ENCODE measurements at places on chromosomes 12 and 14. TPM values are rescaled to one million over a fixed set of nuclear protein-coding genes. Genes with fewer than 3 reads are reported as not detected.

The PNP gene
- 12.9 TPM for polyA plus RNA-seq

The CCT2 gene
- polyA plus RNA-seq: 179 TPM

DNA sequence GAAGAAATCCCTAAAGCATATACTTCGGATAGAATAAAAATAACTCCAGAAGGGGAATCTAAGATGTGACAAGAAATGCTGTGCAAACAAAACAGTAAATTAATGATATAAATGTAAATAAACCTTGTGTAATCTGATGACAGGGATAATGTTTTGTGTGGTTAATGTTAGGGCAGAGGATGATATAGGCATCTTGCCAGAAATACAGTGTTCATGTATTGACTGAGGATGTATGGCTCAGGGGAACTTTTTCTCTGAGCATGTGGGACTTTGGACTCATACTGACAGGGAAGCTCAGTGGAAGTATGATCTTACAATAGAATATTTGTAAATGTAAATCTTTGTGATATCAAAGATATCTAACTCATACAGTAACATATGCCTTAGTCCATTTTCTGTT lies 420.2 kb downstream of the TMTC2 start:
- no peak for DNase-seq

DNA sequence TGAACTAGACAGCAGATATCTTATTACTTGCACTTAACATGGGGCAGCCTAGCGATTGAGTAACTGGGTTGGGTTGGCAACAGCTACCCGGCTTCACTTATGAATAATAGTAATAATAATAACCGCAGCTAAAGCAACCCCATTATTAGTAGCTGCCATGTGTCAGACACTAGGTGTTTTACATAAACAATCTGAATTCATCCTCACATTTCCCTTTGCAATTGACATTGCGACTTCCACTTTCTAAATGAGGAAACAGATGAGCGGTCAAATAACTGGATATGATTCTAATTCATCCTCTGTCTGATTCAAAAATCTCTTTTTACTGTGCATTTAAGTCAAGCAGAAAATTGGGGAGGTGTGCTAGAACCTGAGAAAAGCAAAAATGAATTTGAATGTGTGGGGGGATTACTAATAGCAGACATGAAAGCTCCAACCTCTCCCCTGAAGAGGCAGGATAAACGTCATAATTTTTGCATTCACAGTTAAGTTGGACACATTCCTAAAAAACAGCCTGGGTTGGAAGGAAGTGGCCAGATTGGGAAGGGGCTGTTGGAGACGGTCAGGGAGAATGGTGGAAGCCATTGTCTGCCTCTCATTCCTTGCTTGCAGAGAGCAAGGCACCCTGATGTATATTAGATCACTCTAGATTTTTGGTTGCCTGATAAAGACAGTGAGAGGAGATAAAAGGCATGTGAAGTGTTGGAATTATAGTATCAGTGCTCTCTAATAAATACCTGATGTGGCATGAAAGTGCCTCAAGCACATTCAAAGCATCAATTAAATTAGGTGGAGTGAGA lies 13.1 kb downstream of the EMP1 start:
- DNase-seq: no peak

- DNase-seq: no peak
These were observed 104.0 kb upstream of the PWP1 start for GRCh38 chr12:107581619-107582015.

GRCh38 chr12:123118497-123118896 lies 32.4 kb downstream of the PITPNM2 start:
- no peak for DNase-seq

GRCh38 chr14:100895411-100895810 lies 8.1 kb downstream of the RTL1 start:
- no peak for DNase-seq

- DNase-seq: no peak
These were observed 30.6 kb upstream of the SLC38A2 start for GRCh38 chr12:46402941-46403718.

GRCh38 chr14:54498095-54498531 lies 9.3 kb upstream of the GMFB start:
- DNase-seq: no peak

The CLEC4D gene
- polyA plus RNA-seq: not detected

DNA sequence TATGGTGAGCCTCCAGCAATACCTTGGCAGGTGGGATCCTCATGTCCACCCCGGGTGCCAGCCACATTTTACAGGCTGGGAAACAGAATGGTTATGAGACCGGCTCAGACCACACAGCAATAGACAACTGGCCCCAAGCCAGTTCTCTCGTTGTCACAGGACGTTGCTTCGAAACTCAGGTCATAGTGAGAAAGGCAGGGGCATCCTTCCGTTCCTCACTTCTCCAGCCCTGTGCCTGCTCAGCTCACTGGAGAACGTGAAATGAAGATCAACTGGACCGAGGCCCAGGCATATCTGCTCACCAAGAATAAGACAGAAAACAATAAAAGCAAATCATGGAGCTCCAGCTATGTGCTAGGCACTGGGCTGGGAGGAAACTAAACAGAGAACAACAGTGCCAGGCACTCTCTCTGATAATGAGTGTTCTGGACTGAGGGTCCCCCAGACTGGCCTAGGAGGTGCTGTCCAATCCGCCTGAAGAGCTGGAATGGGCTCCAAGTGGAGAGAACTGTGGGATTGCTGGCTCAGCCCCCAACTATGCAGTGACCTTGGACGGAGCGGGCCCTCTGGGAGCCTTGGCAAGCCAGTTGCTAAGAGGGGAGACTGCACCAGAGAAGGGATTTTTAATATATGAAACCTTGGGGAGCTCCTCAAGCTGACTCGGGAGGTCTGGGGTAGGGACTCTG lies 18.8 kb upstream of the FAIM2 start:
- no peak for DNase-seq

- DNase-seq: no peak
These were observed 68.0 kb downstream of the AVPR1A start for GRCh38 chr12:63083046-63083445.

The MYH6 gene
- polyA plus RNA-seq: 6.1 TPM

The PLEK2 gene
- not detected for polyA plus RNA-seq

The GALNT16 gene
- polyA plus RNA-seq: 35.4 TPM

- no peak for DNase-seq
These were observed 163.0 kb upstream of the NUDT4 start for GRCh38 chr12:93214523-93215289.

- no peak for DNase-seq
These were observed 13.2 kb upstream of the TUBA1B start for GRCh38 chr12:49144384-49144783.

The TMCC3 gene
- polyA plus RNA-seq: 21.3 TPM

The CLEC4C gene
- polyA plus RNA-seq: not detected

- no peak for DNase-seq
These were observed 13.3 kb downstream of the PPP2R5C start for GRCh38 chr14:101774814-101775213.

- no peak for DNase-seq
These were observed 219.1 kb downstream of the RPL10L start for GRCh38 chr14:46432516-46432915.

DNA sequence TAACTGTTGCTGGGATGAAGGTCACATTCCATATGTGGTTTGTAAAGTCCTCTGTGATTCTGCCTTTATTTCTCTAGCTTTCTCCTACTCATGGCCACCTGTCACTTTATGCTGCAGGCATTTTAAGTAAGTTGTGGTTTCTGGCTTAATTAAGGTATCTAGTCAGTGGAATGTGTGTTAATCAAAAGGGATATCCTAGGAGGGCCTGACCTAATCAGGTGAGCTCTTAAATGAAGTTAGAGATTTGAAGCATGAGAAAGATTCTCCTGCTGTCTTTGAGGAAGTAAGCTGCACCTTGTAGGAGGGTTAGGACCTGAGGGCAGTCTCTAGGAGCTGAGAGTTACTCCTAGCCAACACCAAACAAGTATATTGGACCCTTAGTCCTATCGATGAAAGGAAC lies 90.3 kb downstream of the ETNK1 start:
- DNase-seq: no peak

DNA sequence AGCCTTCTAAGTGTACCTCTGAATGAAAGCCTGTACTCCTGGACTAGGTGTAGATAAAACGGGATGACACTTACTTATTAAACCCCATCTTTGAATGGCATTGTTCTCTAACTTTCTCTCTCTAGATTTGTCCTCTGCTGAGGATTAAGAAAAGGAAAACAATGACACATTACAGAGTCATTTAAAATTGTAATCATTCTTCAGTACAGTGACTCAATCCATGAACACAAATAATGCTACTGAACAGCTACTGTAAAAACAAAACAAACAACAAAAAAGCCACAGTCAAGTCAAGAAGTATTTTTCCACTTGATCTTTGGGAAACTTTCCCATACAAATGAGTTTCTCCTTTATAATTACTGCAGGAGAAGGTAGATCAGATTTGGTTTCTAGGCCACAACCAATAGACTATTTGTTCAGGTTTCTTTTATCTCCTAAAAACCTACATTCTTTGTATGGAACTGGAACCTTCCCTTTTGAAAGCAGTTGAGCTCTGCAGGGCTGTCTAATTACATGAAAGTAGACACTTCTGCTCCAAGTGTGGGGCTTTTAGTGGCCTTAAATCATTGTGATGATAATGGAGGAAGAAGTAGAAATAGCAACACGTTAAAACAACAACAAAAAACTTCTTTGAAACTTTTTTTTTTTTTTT lies 219.1 kb downstream of the ESR2 start:
- no peak for DNase-seq

- DNase-seq: no peak
These were observed 11.1 kb downstream of the SPTSSA start for GRCh38 chr14:34450958-34451357.

The ADCY6 gene
- 41.3 TPM for polyA plus RNA-seq

DNA sequence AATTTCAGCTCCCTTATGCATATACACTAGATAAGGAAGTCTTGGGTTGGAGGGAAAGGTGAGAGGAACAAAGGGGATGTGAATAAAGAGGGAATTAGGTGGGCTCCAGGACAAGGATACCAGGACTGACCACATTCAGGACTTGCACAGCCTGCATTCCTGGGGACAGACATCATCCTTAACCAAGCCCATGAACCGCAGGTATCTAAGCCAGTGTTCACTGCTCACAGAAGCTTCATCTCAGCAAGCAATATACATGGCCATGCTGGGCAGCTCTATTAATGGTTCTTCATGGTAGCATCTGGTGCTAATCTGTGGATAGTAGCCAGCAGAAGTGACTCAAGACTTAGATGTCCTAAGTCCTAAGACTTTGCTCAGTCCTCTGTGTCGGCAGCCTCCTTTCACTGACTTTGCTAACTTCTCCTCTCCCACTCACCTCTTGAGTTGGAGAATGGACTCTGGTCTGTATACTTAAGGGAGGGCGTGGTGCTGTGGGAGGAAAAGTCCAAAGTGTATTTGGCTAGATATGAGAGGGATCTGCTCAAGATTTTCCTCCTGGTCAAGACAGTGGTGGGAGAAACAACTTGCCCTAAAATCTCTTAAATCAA lies 136.1 kb downstream of the ASCL1 start:
- no peak for DNase-seq

DNA sequence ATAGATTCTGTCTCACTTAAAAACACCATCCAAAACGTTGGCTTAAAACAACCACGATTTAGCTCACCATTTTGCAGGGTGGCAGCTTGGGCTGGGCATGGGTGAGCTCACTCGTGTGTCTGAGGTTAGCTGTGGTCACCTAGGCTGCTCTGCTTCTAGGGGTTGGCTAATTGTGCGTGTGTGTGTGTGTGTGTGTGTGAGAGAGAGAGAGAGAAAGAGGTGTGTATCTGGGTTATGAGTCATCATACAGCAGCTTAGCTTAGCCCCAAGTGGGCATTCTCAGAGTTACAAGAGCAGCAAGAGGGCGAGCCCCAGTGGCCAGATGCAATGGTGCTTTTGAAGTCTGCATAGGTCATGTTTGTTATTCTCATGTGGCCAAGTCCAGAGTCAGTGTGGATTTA lies 6.0 kb downstream of the FBXW8 start:
- no peak for DNase-seq

- no peak for DNase-seq
These were observed 154.4 kb downstream of the CALM1 start for GRCh38 chr14:90551070-90551704.

The RERGL gene
- polyA plus RNA-seq: 0.43 TPM

GRCh38 chr14:102508410-102508773 lies 1.2 kb downstream of the ANKRD9 start:
- no peak for DNase-seq

DNA sequence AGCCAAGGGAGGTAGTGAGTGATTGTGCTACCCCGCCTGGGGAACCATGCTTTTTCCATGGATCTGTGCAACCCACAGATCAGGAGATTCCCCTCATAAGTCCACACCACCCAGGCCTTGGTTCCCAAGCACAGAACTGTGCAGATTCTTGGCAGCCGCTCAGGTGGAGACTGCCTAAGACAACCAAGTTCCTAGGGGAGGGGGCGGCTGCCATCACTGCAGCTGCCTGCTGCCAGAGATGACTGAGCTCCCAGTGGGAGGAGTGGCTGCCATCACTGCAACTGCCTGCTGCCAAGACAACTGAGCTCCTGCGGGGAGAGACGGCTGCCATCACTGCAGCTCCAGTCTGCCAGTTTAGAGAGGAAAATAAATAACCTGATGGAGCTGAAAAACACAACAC lies 138.3 kb upstream of the GARIN2 start:
- DNase-seq: no peak

GRCh38 chr12:55723516-55724225 lies 3.5 kb downstream of the RDH5 start:
- DNase-seq: peak; percentile 24

The KRT2 gene
- polyA plus RNA-seq: not detected

GRCh38 chr14:104973385-104974145 lies 4.6 kb downstream of the AHNAK2 start:
- DNase-seq: peak; percentile 91

DNA sequence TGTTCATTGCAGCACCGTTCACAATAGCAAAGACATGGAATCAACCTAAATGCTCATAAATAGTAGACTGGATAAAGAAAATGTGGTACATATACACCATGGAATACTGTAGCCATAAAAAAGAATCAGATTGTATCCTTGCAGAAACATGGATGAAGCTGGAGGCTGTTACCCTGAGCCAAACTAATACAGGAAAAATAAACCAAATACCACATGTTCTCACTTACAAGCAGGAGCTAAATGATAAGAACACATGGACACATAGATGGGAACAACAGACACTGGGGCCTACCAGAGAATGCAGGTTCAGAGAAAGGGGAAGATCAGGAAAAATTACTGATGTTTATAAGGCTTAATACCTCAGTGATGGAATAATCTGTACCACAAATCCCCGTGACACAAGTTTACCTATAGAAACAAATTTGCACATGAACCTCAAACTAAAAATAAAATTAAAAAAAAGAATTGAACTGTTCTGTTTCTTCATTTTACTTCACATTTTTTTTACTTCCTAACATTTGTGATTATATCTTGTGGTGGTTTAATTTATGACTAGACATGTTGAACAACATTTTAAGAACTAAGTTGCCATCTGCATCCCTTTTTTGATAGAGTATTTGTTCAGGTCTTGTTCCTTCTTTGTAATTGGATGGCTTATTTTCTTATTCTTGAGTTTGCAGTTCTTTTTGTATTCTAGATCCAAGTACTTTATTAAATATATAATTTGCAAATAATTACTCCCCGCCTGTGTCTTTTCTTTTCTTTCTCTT lies 835.2 kb downstream of the FSCB start:
- DNase-seq: peak; percentile 14

GRCh38 chr14:88545256-88545655 lies 9.6 kb downstream of the PTPN21 start:
- DNase-seq: no peak
